Iris pigment epithelial cell (primary cell): ENCODE measurements at places on chromosomes 3 and 15.
A peak's percentile ranks its signal among the peaks of the same experiment; 100 is the strongest.

DNA sequence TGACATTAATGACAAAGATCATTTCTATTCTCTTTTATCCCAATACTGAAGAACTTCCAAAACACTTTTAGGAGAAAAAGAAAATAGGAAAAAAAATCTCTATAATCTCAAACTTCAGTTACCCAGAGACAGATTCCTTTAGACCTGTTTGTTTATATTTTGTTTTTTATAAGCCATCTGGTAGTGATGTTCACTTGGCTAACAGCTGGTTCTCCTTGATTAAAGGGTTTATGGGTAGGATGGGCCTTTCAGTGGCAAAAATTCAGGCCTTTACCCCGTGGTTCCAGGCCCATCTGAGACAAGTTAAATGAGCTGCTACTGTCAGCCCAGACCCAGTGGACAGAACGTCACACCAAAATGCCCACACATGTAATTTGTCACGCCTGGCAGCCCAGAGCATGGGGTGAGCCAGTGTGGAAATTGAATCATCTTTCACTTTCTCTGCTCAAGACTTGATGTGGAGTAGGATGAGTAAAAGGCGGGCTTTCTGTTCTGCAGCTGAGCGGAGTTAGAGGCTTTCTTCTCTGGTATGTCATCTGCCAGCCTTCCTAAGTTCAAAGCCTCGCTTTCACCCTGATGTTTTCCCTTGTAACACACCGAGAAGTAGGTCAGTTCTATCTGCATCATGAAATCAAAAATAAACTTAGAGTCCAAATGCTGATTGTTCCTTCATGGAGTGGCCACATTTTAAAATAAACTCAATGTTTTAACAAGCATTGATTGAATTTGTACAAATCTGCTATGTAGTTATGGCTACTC, 62.5 kb upstream of the SKOR1 start:
- peak; percentile 58 for DNase-seq

- no peak for DNase-seq
These were observed 31.6 kb downstream of the ISL2 start for GRCh38 chr15:76368122-76368621.

GRCh38 chr3:116824208-116824607, 114.6 kb downstream of the TUSC7 start:
- no peak for DNase-seq

DNA sequence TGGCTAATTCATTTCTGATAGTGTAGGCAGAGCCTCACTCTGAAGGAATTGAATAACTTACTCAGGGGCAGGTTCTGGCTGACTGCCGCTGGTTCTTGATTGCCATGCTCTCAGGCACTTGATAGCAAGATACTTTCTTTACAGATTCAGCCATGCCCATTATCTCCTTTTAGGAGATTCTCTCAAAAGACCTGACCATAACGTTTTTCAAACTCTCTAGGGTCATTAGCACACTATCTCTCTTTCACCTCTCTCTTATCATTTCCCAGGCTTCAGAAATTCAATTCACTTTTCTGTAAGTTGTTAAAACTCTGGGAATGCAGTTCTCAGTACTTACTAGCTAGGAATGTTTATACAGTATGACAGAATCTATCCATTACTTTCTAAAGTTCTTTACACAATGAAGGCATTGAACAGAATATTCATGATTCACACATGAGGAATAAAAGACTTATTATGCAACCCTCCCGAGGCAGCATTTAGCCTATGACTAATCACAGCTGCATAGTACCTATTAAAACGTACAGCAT, 850.3 kb upstream of the CADM2 start:
- peak; percentile 71 for DNase-seq

DNA sequence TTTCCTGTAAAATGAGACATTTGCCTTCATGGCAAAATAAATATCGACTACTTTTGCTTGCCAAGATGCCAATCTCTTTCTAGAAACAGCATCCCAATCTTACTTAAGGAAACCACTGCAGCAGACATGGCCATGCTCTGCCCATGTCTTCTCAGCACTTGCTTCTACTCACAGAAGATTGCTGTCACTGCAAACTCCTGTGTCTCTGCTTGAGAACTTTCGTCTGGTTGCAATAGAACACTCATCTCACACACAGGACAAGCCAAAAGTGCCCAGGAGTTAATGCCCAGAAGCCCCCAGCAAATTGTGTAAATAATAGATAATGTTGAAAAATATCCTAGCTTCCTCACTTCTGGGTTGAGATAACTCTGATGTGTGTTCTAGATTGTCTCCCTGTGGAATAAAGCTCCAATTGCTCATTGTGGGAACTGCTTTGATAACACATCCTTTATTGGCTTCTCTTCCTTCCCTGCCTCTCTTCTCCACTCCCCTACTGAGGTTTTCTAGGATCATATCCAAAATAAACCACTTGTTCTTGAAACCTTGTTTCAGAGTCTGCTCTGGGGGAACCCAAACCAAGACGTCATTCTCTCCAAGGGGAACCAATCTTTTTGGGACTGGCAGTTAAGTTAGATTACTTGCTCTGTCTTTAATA, 156.3 kb upstream of the STRIT1 start:
- DNase-seq: no peak

DNA sequence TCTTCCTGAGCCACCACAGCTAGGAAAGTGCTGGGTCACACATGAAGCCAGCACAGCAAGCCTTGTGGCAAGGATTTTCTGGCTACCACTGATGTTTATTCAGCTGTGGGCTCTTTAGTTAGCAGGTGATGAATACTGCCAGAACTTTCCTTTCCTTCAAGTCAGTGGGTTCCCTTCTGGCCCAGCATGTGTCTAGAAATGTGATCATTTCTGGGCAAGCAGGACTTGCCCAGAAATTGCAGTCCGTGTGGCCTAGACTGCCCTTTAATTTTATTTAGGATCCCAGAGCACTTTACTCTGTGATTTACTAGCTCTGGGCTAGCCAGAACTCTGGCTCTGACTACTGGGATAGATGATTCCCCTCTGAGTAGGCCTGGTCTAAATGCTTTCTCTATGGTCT, 397.5 kb downstream of the ZIC4 start:
- peak; percentile 29 for DNase-seq
